ENCODE measurements at places on chromosomes 1 and 21.

DNA sequence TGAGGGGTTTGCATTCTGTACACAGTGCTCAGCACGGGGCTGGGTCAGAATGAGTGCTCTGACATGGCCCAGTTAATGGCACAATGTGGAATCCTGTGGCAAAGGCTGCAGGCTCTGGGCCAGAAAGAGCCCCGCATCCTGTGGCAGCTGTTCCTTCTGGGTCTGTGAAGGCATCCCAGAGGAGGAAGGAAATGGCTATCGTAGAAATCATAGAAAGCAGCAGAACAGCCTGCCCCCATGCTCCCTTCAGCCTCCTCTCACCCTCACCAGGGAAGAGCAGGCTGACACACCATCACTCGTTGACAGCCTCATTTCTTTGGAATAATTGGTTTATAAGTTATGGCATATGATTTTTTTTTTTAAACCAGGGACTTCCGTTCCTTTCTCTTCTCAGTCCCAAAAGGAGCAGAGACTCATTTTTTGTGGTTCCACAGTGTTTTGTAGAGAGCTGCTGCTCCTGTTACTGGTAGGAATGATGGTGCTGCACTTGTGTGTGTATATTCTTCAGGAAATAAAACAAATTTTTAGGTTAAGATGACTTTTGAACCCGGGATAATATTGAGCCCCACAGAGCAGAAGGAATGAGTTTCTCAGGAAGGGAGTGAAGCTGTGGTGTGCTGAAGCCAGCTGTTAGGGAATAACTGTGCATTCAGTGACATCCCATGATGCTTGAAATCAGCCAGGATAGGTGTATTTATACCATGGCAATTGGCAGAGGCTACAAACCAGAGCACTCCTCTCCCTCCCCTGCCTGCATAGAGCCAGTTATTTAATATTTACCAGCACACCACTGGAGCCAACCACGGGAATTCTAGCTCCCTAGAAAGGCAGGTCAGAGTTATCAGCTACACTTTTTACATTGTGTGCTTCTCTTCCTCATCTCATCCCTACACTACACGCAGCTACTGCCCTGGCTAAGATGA, 32.0 kb downstream of the PLXNA2 start:
- no peak for DNase-seq

- DNase-seq: no peak
Measured at GRCh38 chr1:46171351-46171750, 3.5 kb upstream of the TSPAN1 start.

- DNase-seq: no peak
Measured at GRCh38 chr1:83942914-83943313, 56.0 kb downstream of the TTLL7 start.

- no peak for DNase-seq
Measured at GRCh38 chr1:24266998-24267397, 52.2 kb upstream of the GRHL3 start.

All from NCI-H1436 treated with DMSO at 0.1 percent for 48 hours (cell line).